Stimulated activated CD4-positive, alpha-beta T cell treated with anti-CD3 and anti-CD28 coated beads, Interleukin-15, amount 100 ng/mL, for 48 hours (primary cell): ENCODE measurements at places on chromosomes 6 and 20.

DNA sequence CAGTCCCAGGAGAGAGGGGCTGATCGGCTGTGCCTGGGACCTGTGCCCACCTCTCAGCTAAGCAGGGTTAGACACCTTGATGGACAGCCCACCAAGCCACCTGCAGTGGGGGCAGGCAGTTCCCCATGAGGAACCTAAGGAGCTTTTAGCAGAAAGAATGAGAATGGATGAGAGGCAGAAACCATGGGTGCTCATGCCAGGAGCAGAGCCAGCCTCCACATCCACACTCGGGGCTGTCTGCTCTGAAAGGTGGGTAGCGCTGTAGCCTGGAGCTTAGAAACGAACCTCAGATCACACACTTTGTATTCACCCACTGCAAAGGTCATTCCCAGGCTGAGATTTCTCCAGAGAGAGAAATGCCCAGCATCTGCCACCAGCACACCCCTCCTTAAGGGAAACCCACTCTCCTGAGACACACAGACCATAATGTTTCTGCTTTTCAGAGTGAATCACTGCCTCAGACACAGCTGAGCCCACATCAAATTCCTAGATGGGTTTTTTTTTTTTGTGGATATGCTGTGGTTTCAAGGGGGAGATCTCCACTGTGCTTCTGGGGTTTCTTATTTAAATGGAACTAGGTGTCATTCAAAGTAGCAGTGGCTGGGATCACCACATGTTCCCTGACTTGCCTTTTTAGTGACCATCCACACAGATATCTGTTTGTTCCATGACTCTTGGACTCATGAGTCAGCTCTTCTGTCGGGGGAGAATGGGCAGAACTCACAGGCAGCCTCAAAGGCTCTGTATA lies 218.9 kb downstream of the EYA2 start:
- no peak for DNase-seq

DNA sequence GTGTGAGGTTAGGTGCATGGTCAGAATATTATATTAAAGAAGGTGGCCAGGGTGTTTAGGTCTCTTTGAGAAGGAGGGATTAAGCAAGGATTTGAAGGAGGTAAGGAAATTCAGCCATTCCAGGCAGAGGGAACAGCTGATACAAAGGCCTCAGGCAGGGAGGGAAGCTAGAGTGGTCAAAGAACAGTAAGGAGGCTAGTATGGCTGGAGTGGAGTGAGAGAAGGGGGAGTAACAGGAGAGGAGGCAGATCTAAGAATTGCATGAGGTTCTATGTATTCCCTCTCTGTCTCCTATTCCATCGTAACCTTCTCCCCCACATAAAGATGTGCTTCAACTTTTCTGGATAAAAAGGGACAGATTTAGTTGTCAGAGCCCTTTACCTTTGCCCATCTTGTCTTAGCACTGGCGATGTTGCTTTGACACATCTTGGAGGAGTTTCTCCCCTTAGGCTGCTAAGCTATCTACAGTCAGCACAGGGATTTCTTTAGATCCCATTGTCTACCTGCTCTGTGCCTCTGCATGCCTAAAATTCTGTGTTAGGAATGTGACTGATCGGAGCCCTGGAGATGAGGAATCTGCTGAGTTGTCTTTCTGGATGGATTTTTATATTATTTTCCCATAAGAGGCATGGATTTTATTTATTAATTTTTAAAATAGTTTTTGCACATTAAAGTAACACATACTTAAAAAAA lies 59.9 kb downstream of the KLHL31 start:
- DNase-seq: no peak

- DNase-seq: no peak
Measured at GRCh38 chr20:11332381-11332780, 585.3 kb upstream of the BTBD3 start.

DNA sequence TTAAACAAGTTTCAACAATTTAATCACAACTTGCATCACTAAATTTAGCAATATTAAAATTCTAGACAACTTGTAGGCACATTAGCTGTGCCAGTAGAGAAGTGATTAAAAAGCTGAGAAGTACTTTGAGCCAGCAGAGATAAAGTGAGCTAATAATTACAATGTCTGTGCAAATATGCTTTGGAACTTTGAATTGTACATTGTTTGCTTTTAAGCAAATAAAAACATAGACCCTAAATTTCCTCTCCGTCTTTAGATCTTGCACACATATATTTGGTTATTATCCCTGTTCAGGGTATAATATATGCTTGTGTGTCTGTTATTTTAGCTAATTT lies 44.2 kb upstream of the DEFB112 start:
- no peak for DNase-seq

GRCh38 chr6:143363299-143363698 lies 87.2 kb downstream of the ADAT2 start:
- no peak for DNase-seq

DNA sequence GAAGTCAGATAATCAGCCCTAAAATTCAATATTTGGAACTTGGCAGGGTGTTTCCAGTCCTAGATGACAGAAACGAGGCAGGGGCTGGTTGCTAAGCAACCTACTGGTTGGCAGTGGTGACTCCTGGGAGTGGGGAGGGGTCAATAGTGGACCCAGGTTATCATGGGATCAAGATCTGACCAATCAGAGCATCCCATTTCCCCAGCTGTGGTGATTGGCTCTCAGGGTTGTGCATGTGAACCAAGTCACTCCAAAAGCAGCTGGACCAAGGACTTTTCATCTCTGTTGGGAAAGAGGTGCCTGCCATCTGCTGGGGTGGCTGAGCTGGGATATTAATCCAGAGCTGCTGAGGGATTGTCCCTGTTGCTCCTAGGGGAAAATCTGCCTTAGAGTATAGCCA lies 253.4 kb downstream of the PREX1 start:
- DNase-seq: no peak
